AG04449 (cell line): ENCODE measurements at places on chromosomes 5 and 9.

GRCh38 chr9:89433826-89434225 is 64.1 kb downstream of the SEMA4D start:
- peak; percentile 12 for DNase-seq

GRCh38 chr5:31867219-31867618 is 228.3 kb downstream of the PDZD2 start:
- no peak for DNase-seq

DNA sequence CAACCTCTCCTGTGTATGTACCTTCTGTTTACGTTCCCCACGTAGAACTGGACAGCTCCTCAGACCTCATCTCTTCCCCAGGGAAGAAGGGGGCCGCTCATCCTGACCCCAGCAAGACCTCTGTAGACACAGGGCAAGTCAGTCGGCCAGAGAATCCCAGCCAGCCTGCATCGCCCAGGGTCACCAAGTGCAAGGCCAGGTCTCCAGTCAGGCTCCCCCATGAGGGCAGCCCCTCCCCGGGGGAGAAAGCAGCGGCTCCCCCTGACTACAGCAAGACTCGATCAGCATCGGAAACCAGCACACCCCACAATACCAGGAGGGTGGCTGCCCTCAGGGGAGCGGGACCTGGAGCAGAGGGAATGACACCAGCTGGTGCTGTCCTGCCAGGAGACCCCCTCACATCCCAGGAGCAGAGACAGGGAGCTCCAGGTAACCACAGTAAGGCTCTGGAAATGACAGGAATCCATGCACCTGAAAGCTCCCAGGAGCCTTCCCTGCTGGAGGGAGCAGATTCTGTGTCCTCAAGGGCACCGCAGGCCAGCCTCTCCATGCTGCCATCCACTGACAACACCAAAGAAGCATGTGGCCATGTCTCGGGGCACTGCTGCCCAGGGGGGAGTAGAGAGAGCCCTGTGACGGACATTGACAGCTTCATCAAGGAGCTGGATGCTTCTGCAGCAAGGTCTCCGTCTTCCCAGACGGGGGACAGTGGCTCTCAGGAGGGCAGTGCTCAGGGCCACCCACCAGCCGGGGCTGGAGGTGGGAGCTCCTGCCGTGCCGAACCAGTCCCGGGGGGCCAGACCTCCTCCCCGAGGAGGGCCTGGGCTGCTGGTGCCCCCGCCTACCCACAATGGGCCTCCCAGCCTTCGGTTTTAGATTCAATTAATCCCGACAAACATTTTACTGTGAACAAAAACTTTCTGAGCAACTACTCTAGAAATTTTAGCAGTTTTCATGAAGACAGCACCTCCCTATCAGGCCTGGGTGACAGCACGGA is 86.7 kb downstream of the GOLPH3 start:
- no peak for DNase-seq

DNA sequence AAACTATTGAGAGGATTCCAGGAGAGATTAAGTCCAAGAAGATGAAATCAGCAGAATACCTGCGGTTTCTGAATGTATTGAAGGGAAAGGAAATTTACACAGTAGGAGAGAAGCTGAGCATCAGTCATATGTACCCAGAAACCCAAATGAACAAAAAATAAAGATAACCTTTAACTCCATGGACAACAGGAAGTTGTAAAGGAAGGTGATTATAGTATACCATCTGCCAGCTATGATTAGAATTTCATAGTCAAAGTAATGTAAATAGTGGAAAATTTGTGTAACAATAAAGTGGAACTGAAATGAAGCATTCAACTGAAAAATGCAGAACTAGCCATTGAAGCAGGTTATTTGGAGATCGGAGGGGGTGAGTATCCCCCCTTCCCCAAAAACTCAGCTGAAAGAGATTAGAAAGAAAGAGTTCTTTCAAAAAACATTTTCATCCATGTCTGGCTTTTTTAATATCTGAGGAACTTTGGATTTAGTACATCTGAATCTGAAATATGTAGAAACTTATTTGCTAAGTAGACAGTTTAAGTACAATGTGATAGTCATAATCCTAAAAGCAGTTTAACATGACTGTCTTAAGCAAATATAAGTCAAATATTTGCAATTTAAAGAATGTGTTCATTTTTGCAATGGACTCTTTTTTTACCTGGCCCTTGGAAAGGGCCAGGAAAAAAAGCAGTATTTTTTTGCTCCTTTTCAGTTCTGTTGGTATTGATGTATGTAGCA is 58.4 kb downstream of the APC start:
- no peak for DNase-seq

DNA sequence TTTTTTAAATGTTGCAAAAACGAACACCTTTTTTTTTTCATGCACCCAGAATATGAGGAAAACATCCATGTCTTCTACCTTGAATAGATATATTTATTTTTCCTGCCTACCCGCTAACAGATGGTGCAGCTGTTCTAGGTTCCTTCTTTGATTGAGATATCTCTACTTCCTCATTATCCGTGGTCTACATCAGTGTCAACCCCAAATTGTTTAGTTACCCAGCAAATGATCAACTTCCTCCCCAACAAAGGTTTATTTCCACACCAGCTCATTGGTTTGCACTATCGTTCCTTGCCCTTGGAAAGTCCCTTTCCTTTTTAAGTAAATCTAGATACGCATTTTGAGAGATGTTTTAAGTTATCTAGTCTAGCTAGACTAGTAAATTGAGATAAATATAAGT is 166.4 kb downstream of the PRR16 start:
- DNase-seq, result no peak

- DNase-seq, result no peak
These were observed 33.6 kb upstream of the GLIPR2 start for GRCh38 chr9:36102742-36103495.

- no peak for DNase-seq
These were observed 262.5 kb upstream of the CHD1 start for GRCh38 chr5:99191206-99191745.

DNA sequence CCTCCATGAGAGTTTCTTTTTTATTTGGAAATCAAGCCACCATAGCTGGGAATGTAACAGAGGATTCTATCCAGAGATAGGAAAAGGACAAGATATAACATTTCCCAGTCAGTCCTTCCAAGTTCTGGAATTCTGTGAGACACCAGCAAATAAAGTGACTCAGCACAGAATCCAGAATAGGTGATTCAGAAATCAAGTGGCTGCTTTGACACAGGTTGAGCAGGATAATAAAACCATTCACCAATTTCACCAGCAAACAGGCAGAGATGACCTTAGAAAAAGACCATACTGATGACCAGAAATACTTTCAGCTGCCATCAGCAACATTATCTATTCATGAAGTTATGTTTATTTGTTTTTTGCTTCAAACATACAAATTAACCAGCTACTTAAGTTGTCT is 491.5 kb upstream of the TUSC1 start:
- no peak for DNase-seq

GRCh38 chr5:115578657-115579056 is 23.6 kb downstream of the TICAM2 start:
- DNase-seq, result no peak

DNA sequence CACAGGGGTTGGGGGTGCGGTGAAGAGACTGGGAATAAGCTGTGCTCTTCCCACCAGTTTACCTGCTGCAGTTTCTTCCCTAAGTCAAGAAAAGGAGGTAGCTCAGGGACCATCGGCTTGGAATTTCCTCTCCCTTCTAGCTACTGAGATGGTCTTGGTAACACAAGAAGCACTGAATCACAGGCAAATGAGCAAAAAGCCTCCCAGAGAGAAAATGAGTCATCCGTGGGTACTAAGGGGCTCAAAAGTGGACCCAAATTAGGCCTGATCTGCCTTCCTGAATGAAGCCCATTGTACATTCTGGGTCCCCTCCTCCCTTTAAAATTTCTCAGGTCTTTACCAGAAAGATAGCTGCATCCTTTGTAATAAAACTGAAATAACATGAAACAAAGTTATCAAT is 49.9 kb downstream of the PTPN3 start:
- DNase-seq, result no peak

- DNase-seq, result no peak
These were observed 235.5 kb downstream of the TMEM161B start for GRCh38 chr5:88033191-88033590.

- DNase-seq, result peak; percentile 37
These were observed 128.7 kb downstream of the SPOCK1 start for GRCh38 chr5:137370096-137371071.

DNA sequence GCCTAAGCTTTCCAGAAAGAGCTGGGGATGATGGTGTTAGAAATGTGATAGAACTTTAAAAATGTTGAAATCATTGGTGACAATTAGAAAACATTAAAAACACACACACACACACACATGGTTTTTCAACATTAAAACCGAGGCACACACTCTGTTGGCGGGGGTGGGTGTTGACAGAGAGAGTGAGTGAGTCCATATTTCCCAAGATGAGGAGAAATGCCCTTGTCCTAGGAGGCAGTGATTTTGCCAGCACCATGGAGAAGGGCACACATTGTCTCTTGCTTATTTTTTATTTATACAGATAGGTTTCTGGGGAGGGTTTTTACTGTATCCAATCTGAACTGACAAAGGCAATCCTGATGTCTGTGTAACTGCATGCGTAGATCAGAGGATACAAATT is 152.5 kb downstream of the INSYN2B start:
- no peak for DNase-seq

DNA sequence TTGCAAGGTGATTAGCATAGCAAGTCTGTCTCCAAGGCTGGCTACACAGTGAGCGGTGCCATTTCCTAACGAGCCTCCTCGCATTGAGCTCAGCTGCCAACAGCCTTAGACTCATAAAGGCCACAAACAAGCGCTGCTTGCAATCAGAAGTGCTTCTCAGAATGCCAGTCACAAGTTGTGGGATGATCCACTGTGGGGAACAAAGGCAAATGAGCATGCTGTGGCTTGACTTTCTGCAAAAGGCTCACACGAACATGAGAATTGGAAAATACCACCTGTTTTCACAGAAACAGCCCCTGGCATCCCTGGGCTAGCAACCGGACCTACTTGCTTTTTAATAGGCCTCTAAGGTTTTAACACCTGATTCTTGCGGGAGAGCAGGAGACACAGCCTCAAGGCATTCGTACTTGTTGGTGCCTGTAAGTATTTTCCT is 215.5 kb downstream of the FANCC start:
- no peak for DNase-seq

DNA sequence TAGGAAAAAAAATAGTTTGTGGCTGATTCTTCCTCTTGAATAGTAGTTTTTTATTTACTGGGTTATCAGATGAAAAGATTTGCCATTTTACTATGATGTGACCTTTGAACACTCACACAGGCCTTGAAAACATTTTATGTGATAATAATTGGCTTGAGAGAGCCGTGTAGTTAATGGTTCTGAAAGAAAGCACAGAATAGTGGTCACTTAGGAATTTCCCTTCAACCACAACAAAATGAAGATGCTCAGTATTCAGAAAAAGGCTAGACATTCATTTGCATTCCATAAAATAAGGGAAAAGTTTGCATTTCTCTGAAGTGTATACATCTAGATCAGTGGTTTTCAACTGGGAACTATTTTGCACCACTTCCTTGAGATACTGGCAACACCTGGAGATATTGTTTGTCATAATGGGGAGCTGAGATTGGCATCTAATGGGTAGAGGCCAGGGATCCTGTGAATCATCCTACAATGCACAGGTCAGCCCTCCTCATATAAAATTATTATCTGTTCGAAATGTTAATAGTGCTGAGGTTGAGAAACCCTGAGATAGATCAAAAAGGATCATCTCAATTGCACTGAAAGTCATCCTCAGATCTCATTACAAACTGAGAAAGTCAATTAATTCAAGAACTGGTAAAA is 446.4 kb upstream of the CCNG1 start:
- no peak for DNase-seq

- DNase-seq, result no peak
These were observed 175.5 kb downstream of the ANXA1 start for GRCh38 chr9:73327149-73327548.

- no peak for DNase-seq
These were observed 3.9 kb upstream of the FBP1 start for GRCh38 chr9:94643176-94643575.

DNA sequence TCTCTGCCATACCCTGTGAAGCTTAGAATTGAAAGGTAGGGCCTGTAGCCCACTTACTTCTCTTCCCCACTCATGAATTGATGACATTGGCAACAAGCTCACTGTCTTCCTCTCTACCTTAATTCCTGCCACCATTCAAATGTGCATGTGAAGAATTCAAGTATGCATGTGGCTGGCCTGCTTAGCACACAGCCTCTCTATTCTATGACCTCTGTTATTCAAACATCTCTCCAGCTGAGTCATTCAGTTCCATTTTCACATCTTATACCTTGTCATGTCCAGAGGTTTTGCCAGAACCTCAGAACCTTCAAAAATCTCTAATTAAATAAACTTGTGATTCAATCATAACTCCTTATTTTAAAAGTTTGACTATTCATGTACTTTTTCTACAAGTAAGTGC is 114.7 kb upstream of the MAN2A1 start:
- no peak for DNase-seq

DNA sequence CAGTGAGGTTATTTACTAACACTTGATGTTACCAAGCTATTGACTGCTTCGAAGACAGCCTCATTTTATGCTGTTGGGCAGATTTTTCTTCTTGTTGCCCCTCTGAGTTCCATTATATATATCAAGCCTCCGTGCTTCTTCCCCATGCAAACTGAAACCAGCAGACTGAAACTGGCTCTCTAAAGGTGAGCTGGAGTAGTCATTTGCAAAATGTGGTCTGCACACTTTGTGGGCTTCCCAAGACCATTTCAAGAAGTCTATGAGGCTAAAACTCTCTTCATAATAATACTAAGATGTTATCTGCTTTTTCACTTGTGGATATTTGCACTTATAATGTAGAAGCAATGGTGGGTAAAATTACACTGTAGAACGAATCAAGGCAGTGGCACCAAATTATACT is 13.9 kb downstream of the SLC36A1 start:
- DNase-seq, result no peak

DNA sequence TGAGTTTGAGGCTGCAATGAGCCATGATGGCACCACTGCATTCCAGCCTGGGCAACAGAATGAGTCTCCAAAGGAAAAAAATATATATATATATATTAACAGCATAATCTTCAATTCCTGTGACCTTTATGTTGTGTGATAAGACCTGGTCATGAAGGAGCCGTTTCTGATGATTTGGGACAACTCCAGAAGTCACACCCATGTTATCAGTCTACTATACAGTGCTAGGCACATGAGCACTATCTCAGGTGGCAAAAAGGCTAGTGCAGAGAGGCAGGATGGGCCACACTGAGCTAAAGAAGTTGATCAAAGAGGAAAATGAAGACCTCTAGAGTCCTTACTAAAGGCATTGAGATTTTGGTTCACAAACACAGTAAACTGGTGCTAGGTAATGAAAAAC is 205.0 kb upstream of the RAD23B start:
- DNase-seq, result no peak
